CD4-positive, alpha-beta T cell treated with Interleukin-17A for 4 hours (primary cell): ENCODE measurements at places on chromosomes 6 and 20.

DNA sequence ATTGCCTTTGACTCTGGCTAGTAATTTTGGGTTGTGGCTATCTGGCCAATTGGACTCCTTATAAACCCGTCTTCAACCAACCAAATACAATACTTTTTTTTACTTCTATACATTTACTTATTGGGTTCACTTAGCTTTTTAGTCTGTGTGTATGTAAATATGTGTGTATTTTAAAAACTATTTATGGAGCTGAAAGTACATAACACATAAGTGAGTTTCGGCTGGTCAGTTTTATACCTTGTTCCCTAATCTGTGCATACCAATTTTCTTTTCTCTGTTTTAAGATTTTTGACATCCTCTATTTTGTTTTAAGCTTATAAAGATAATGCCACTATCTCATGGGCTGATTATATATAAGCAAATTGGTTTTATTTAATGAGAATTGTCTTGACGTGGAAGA, 129.5 kb downstream of the LRRC1 start:
- no peak for DNase-seq

- DNase-seq, result no peak
Observed at GRCh38 chr20:25586877-25587276, 1.5 kb upstream of the NINL start.

DNA sequence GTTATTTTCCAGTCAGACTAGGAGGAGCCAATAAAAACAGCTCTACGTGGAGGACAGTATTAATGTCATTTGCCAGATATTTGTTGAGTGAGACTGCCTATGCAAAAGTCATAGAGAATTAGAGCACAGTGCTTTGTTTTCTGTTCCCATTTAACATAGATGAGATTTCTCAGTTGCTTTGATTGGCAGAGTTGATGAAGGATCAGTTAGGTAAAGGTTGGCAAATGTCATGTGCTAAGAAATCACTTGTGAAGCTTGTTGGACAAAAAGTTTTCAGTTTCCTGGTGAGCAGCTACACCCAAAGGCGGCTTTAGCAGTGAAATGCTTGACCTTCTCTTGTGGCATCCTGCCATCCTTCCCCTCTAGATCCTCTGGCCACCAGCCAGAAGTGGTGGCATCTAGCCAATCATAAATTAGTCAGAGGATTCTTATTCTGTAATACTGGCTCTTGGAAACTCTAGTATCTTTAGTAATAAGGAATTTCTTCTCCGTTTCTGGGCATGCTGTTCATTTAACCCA, 37.0 kb downstream of the BCKDHB start:
- DNase-seq, result no peak

GRCh38 chr20:21994203-21994602, 288.7 kb downstream of the PAX1 start:
- no peak for DNase-seq

DNA sequence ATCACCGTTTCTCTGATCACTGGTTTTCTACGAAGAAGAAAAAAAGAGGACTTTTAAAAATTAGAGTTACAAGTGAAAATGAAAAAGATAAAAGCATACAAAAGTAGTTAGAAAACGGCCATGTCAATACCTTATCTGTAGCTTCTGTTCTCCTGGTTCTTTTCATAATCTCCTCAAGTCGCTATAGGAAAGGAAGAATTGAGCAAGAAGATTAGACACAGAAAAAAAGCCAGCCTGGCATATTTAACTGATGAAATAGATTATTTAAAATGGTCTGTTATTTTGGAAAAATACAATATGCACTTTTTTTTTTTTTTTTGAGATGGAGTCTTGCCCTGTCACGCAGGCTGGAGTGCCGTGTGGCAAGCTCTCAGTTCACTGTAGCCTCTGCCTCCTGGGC, 70.2 kb upstream of the BCLAF1 start:
- DNase-seq, result no peak

DNA sequence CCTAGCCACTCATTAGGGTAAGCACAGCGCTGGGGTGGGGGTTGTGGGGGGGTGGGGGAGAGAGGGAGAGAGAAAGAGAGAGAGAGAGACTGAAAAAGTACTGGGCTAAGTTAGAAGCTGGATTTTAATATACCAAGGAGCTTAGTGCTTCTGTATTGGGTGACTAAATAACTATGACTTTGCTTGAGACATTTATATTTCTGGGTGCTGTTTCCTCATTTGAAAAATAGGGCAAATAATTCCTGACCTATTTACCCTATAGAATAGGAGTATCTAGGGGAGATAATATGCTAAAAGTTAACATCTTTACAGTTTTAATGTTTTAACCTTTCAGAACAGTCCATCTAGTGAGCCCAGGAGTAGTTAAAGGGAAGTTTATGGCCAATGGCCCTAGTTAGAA, 7.7 kb downstream of the NKAIN2 start:
- DNase-seq, result no peak
